T-cell (primary cell): ENCODE measurements at places on chromosomes 5 and 9. TPM values are rescaled to one million over a fixed set of nuclear protein-coding genes. Genes with fewer than 3 reads are reported as not detected.

Gene SLC35D2
- total RNA-seq, result 25.6 TPM

GRCh38 chr9:14327036-14327435 is 13.1 kb upstream of the NFIB start:
- no peaks in the 10 kb centered on the region for H3K36me3 ChIP-seq
- peaks cover 9% of the 10 kb centered on the region for H3K27me3 ChIP-seq
- no peak for DNase-seq
- H3K4me3 ChIP-seq, result no peak overlapping the region
- H3K4me1 ChIP-seq, result peaks cover 3% of the 10 kb centered on the region
- no peak overlapping the region for H3K27ac ChIP-seq

GRCh38 chr5:109354761-109355160 is 55.0 kb downstream of the PJA2 start:
- H3K36me3 ChIP-seq, result peaks cover 4% of the 10 kb centered on the region
- no peaks in the 10 kb centered on the region for H3K27me3 ChIP-seq
- DNase-seq, result no peak
- no peaks in the 10 kb centered on the region for H3K4me1 ChIP-seq
- no peak overlapping the region for H3K4me3 ChIP-seq

DNA sequence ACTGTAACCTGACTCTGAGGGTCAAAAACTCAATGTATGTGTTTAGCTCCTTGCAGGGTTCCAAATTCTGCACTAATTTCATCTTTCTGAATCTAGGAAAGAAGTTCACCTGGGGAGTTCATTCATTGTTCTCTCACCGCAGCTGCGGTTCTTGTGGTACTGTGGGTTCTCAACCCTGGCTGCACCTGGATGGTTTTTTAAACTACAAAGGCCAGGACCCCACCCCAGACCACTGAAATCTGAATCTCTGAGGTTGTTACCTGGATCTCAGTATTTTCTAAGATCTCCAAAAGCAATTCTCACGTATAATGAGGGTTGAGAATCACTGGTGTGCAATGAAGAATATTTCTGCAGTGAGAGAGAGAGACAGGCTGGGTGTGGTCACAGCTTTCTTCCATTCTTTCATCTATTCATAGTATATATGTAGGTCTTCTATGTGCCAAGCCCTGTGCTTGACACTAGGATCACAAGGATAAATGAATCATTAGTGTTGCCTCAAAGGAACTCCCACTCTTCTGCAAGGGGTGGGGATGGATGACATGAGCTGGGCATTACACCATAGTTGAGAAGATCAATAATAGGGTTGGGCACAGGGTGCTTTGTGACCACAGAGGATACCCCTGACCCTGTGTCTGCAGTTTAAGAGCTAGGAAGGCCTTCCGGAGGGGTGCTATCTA is 109.8 kb downstream of the GALNT10 start:
- H3K4me3 ChIP-seq, result no peak overlapping the region
- H3K4me1 ChIP-seq, result no peaks in the 10 kb centered on the region
- peaks cover 52% of the 10 kb centered on the region for H3K36me3 ChIP-seq
- no peak overlapping the region for H3K27ac ChIP-seq

GRCh38 chr5:76971511-76971910 is 18.7 kb downstream of the CRHBP start:
- no peaks in the 10 kb centered on the region for H3K4me1 ChIP-seq
- no peak for DNase-seq
- H3K27ac ChIP-seq, result no peak overlapping the region
- H3K27me3 ChIP-seq, result peaks cover 9% of the 10 kb centered on the region
- no peaks in the 10 kb centered on the region for H3K36me3 ChIP-seq
